ENCODE measurements at places on chromosomes 12 and 14.

- peaks cover 23% of the 10 kb centered on the region for H3K36me3 ChIP-seq
- no peak for DNase-seq
- no peaks in the 10 kb centered on the region for H3K4me1 ChIP-seq
- peaks cover 3% of the 10 kb centered on the region for H3K27me3 ChIP-seq
These were observed 8.0 kb downstream of the PXMP2 start for GRCh38 chr12:132695431-132695830.

GRCh38 chr12:105713606-105714305 is 383.3 kb downstream of the C12orf75 start:
- H3K4me1 ChIP-seq = no peaks in the 10 kb centered on the region
- no peak overlapping the region for H3K27ac ChIP-seq
- no peak for DNase-seq
- H3K27me3 ChIP-seq = no peaks in the 10 kb centered on the region
- no peaks in the 10 kb centered on the region for H3K36me3 ChIP-seq
- H3K4me3 ChIP-seq = no peak overlapping the region

DNA sequence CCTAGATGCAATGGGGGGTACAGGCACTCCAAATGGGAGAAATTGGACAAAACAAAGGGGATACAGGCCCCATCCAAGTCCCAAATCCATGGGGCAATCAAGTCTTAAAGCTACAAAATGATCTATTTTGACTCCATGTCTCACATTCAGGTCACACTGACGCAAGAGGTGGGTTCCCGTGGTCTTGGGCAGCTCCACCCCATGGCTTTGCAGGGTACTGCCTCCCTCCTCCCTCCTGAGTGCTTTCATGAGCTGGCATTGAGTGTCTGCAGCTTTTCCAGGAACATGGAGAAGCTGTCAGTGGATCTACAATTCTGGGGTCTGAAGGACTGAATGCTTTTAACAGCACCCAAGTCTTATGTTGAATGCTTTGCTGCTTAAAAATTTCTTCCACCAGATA is 274.5 kb upstream of the LRIG3 start:
- H3K4me3 ChIP-seq = no peak overlapping the region
- no peaks in the 10 kb centered on the region for H3K27me3 ChIP-seq
- H3K4me1 ChIP-seq = no peaks in the 10 kb centered on the region
- no peak for DNase-seq
- no peak overlapping the region for H3K27ac ChIP-seq

GRCh38 chr14:85444635-85445034 is 85.3 kb upstream of the FLRT2 start:
- no peaks in the 10 kb centered on the region for H3K36me3 ChIP-seq
- H3K4me3 ChIP-seq = no peak overlapping the region
- DNase-seq = no peak
- no peak overlapping the region for H3K27ac ChIP-seq
- H3K4me1 ChIP-seq = no peaks in the 10 kb centered on the region
